ENCODE measurements at places on chromosomes 7 and 10.

GRCh38 chr10:131771634-131772358, 129.0 kb upstream of the PPP2R2D start:
- DNase-seq, result no peak

- DNase-seq, result no peak
Measured at GRCh38 chr10:11440250-11441150, 170.9 kb downstream of the USP6NL start.

GRCh38 chr10:132336064-132336746, 4.2 kb downstream of the LRRC27 start:
- DNase-seq, result no peak

- DNase-seq, result no peak
Measured at GRCh38 chr10:43404704-43405084, 4.3 kb downstream of the HNRNPF start.
